ENCODE measurements at places on chromosomes 12 and 14.
A peak's percentile ranks its signal among the peaks of the same experiment; 100 is the strongest.

- peak; percentile 25 for DNase-seq
Observed at GRCh38 chr14:80491131-80491530, 279.8 kb upstream of the DIO2 start.

DNA sequence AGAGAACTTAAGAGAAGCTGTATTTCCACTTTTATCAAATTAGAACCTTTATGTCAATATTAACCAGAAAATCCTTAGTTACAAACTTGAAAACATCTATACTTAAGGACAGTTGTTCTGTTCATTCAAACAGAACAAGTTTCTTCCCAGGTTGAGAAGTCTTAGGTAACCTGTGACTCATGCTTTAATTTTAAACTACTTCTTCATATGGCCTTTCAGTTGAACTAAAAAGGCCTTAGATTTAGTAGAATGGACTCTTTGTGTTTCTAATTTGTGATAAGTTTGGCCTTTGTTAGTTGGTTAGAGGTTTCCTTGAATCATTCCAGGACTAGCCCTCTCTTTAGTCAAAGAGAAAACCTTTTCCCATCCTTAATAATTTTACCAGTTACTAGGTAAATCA is 274.2 kb downstream of the FUT8 start:
- DNase-seq = no peak

DNA sequence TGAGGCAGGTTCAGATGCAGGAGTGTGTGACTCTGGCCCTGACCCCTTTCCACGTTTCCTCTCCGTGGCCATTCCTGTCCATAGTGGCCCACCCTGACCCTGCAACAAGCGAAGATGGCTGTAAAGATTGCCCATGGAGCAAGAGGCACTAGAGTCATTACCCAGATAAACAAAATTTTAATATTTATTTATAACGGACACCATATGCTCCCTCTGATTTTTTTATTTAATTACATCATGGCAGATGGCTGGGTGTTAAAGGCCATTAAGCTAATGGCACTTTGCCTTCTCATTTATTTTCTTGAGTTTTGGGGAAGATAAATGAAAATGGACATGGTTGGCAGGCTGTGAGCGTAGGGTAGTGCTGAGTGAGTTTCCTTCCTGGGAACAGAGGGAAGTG is 58.7 kb downstream of the WSCD2 start:
- DNase-seq = no peak

DNA sequence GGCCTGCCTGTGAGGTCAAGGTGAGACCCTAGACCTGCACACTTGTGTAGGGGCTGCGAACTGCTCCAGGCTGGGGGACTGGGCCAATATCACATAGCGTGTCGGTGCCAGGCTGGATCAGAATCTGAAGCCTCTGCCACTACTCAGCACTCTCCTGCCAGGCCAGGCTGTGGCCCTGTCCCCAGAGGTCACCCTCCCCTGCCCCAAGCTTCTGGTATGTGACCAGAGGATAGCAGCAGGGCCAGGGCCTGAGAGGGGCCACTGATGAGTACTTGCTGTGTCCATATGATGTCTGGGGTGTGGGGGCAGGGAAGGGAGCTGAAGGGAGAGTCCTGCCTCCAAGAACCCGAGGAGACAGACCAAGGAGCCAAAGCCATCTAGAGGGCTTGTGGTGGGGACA is 17.8 kb downstream of the ARL6IP4 start:
- no peak for DNase-seq

DNA sequence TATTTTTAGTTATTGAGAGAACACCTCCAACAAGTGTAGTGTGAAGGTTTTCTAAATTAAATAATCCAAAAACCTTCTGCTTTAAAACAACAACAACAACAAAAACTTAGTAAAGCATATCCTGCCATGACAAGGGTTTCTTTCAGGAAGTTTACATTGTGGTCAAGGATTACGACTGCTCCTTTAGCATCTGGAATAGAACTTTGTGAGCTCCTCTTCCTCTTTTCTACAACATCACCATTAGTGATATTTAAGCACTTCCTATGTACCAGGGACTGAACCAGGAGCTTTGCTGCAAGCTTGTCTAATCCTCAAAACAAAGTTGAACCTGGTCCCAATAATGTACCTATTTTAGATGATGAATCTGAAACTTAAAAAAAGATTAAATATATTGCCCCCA is 315.4 kb upstream of the KITLG start:
- DNase-seq = no peak

DNA sequence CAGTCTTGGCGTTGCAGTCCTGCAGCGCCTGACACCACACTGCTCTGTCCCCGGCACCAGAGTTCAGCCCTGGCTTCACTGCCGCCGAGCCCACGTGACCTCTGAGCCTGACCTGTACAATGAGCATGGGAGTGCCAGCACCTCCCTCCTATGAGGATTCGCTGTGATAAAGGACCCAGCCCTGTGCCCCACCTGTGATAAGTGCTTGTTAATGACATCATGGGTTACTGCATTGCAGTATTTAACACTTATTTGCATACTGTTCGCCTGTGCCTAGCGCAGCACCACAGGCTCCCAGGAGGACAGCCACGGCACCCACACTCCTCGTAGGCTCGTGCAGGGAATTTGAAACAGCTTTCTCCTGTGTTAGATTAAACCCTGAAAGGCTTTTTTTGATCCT is 118.2 kb upstream of the GSC start:
- no peak for DNase-seq

GRCh38 chr12:57611108-57611826 is at the start of gene ARHGEF25:
Gene ARHGEF25 (plus strand): TSS chr12:57611435. CDS start chr12:57611895, 460 bp downstream.
- peak; percentile 41 for DNase-seq

DNA sequence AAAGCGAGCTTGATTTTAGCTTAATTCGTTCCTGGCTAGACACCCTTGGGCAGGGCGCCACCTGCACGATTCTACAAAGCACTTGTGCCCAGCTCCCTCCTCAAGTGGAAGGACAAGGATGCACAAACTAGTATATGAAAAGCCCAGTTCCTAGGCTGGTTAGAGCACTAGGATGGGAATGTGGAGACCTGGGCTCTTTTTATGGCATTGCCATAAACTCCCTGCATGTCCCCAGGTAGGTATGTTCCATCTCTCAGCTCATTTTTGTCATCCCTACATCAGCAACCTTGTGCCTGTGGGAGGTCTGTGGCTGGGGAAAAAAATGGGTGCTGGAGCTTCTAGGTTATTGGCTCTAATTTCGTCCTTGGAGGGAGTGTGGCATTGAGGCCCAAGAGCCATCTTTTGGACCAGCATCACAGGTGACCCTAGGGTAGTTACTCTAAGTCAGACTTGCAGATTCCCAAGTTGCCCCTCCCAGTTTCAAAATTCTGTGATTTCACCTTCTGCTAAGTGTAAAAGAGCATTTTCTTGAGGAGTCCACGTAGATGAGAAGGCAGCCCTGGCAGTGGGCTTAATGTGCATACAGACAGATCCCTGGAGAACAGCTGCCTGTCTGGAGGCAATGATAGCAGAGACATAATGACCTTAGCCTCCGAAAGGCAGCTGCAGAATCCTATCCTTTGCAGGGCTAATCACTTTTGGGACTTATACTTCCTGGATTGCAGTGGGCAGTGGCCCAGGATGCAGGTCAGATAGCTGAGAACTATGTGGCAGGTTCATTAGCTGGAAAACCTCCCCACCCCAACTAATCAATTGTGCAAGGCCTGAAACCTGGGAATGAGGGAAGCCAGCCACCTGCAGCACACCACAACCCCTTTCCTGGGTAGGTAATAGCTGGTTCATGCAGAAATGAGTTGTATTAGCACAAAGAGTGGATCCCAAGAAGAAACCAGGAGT is 47.6 kb upstream of the BDKRB2 start:
- DNase-seq = no peak

GRCh38 chr12:106078358-106079010 is 60.3 kb downstream of the NUAK1 start:
- DNase-seq = no peak

DNA sequence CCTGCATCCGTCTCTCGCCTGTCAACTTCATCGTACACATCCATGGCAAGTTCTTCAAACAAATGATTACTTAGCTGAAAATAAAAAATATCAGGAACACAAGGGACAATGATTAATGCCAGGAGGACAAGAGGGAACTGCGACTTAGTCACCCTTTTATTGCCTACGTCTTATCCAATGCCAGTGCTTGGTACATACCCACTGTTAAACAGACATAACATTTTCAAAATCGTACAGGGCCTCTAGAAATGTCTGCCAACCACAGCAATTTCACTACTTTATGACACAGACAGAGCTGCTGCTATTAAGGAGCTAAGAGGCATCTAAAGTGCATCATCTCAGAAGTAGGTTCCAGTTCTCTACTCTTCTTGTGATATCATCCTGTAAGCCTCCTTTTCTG is 34.6 kb downstream of the GIT2 start:
- no peak for DNase-seq

DNA sequence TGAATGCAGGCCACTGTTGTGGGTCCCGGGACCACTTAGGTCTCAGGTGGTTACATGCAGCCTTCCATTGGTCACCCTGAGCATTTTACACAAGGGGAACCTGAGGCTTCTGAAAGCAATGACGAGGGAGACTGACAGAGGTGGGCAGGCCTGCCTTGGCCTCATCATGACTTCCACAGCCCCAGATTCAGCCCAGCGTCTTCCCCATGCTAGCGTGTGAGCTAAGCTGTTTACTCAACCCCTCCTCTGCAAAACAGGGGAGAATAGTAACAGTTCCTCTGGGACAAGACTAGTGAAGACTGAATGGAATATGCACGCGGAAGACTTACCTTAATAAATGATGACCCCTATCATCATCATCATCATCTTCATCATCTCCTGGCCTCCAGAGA is 46.8 kb downstream of the VWF start:
- DNase-seq = no peak

DNA sequence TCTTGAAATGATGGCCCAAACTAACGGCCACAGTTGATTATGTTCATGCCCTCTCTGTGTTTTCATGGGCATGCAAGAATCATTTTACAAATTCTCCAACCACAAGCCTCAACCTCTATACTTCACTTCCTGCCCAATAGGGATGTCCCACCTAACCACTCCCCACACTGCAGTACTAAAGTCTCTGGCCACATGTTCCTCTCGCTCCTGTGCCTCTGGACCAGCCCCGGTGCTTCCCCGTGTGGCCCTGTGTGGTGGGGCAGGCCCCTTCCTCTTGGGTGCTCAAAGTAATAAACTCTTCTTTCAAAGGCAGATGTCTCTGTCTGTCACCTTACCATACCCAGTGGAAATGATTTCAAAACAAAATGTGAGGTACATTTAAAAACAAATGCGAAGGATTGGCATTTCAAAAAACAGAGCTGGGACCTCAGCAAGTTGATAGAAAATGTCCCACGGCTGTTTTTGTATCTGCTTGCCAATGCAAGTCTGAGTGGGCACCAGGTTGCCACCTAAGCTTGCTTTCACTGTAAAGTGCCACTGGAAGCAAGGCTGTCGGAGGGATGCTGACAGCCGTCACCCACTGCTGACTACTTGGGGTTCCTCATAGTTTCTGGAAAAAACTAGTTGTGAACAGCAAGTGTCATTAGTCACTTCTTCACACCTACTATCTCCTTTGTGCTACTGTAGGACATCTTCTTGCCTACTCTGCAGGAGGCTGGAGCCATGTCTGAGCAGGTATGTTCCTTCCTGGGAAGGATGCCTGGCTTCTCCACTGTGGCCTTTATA is 8.2 kb upstream of the SERPINA11 start:
- no peak for DNase-seq

DNA sequence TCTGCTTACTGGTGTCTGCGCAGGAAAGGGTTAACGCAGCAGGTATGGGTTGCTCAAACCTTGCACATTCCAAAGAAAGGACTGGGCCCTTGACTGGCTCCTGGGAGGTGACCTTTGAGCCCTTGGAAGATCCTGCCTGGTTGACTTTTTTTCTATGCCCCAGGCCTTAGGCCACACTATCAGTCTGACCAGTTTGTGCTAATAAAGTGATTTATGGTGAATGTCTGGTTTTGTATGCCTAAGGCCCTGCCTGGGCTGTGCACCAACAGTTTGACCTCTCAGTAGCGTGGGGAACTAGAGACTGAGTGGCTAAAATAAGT is 61.4 kb upstream of the SCN8A start:
- DNase-seq = no peak

GRCh38 chr12:112645586-112645985 is 146.0 kb upstream of the RPH3A start:
- no peak for DNase-seq

DNA sequence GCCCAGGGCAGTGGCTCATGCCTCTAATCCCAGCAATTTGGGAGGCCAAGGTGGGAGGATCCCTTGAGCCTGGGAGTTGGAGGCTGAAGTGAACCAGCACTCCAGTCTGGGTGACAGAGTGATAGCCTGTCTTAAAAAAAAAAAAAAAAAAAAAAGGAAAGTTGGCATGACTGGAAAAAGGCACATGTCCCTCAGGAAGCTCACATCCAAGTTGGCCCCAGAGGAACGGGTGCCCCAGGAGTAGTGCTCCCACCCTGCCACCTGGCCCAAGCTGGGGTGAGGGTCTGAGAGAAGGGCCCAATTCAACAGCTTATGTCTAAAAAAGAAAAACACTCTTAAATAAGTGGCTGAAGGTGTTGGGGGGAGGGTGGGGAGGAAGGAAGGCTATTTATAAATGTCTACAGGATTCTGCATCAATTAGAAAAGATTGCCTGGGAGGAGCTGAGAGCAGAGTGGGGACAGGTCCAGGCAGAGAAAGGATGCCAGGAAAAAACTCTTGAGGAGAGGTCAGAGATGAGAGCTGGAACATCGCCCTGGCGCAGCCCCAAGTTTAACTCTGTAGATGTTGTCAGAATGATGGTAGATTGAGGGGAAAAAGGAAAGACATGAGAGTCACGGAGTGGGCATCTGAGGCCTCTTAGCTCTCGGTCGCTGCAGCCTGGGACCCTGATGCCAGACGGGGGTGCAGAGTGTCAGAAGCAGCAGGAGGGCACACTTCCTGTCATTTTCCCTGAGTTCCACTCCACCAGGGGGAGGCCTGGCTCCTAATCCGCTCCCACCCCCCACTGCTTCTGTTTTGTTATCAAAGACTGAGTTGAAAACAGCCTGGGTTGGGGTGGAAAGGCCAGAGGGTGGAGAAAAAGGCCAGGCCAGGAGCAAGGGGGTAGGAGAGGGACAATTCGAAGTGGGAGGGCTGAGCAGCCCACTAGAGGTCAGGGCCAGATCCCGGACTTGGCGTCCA is 7.3 kb downstream of the SPRYD3 start:
- peak; percentile 61 for DNase-seq

GRCh38 chr14:23094666-23095195 is at the start of gene ACIN1:
Gene ACIN1 (minus strand): TSS chr14:23095136. CDS start chr14:23095112, 24 bp downstream.
- no peak for DNase-seq

GRCh38 chr12:68400226-68400829 is 68.2 kb upstream of the MDM1 start:
- peak; percentile 45 for DNase-seq

DNA sequence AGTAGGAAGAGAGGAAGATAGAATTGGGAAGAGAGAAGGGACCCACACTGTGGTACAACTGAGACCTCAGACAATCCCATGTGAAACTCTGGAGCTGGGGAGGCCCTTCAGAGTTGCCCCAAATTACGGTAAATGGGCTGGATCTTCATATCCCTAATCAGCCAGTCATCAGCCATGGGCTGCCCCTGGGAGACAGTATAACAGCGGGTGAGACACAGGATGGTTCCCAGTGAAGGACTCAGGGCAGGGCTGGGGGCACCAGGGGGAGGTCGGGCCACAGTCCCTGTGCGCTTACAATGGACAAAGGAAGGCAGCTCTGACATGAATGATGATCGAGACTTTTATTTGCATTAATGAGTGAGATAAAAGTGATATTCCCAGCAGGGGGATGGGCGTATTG is 74.2 kb upstream of the BDKRB2 start:
- DNase-seq = no peak

- no peak for DNase-seq
Observed at GRCh38 chr12:52836042-52836466, 1.9 kb upstream of the KRT79 start.
